ENCODE measurements at places on chromosomes 5 and 9.

DNA sequence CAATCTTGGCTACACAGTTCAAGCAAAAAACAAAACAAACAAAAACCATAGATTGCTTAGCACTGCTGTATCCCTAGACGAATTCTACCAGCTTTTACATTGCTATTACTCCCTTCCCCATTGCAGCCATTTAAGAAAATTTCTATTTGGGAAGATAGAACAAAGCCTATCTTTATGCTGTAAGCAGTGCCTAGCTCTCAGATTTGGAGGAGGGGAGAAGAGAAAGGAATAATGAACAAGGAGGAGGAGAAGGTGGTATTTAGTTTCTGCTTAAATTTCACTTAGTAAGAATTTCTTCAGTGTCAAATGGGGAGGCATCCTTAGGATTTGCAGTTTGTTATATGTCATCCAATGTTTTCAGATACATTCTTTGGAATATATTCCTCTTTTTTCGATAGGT lies 16.2 kb upstream of the TLE1 start:
- no peak for DNase-seq

DNA sequence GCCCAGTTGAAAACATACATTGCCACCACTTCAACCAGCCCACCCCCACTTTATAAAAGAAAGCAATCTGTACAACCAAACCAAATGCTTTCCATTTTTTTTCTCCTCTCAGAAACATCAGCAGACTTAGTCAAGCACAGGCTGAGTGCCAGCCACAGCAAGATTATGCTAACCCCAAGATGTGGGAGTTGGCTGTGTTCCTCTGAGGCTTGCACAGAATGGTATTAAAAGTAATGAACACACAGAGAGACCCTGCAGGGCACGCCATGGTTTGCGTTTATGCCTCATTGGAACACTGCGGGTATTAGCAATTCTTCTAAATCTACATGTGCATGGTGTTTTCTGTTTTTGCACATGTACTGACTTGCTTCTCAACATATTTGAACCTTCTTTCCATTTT lies 419.9 kb upstream of the GRAMD2B start:
- no peak for DNase-seq

DNA sequence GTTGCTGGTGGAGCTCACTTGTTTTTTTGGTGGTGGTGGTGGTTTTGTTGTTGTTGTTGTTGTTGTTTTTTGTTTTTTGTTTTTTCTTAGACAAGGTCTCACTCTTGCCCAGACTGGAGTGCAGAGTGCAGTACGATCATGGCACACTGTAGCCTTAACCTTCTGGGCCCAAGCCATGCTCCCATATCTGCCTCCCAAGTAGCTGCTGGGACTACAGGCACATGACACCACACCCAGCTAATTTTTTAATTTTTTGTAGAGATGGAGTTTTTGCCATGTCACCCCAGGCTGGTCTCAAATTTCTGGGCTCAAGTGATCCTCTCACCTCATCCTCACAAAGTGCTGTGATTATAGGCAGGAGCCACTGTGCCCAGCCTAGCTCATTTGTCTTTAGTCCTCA lies 53.5 kb downstream of the NUP214 start:
- no peak for DNase-seq

DNA sequence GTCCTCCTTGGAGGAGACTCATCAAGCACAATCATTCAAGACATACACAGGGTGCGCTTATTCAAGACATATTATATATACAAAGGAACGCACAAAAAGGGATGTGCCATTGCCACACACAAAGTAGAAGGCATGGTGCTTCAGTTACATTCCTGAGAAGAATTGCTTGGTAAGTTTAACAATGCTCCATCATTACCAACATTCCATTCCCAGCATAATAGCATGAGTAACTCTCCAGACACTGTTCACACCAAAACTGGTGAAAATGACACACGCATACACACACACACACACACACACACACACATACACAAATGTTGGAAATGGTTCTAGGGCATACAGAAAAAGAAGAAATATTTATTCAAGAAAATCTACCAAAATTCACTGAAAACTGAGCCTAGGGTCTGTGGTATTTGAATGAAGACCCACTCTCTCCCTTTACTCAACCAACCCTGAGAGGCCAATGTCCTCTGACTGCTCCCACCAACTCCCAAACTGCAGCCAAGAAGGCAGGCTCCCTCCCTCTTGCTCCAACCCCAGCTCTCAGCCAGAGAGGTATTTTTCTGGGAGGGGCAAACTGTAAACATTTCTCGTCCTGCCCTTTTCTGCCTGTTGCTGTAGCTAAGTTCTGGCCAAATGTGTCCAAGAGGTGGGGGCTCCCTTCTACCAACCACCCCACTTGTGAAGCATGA lies 19.9 kb downstream of the UGT3A1 start:
- DNase-seq = no peak

- DNase-seq = no peak
Measured at GRCh38 chr9:12856603-12857002, 81.8 kb downstream of the LURAP1L start.

GRCh38 chr9:124786881-124787573 lies 10.1 kb downstream of the OLFML2A start:
- no peak for DNase-seq

Data from suppressor macrophage treated with lipopolysaccharide for 4 hours (primary cell).